ENCODE measurements at places on chromosomes 7 and 10. TPM values are rescaled to one million over a fixed set of nuclear protein-coding genes. Genes with fewer than 3 reads are reported as not detected.

GRCh38 chr10:102604439-102604841 is 39.8 kb upstream of the TRIM8 start:
- DNase-seq = peak; percentile 65

GRCh38 chr7:116436305-116436826 is 63.2 kb upstream of the CAV2 start:
- no peak for DNase-seq

The PCBD1 gene
- 103 TPM for total RNA-seq

DNA sequence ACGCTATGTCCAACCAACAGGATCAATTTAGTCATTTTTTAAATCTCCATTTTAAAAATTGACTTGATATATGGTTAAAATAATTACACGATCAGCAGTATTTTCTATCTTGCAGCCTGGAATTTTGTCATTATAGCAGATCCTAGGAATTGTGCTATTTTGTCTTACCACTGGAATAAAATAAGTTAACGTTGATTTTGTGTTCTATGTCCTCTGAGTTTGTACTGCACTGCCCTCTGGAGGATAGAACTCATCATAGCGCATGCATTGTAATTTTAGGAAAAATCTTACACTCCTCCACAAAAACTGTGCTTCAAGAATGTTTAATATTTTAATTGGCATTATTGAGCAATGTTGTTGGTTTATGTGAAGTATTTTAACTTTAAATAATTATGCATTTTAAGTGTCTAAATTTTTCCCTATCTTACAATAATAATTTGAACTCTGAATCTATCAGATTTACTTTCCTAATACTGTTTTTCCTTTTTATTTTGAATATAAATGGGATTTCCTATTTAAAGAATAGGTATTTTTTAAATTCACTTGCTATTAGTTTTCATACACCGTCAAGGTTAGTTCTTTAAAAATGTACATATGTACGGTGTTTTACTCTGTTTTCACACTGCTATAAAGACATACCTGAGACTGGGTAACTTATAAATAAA is 220.1 kb downstream of the PPP1R3A start:
- DNase-seq = no peak

DNA sequence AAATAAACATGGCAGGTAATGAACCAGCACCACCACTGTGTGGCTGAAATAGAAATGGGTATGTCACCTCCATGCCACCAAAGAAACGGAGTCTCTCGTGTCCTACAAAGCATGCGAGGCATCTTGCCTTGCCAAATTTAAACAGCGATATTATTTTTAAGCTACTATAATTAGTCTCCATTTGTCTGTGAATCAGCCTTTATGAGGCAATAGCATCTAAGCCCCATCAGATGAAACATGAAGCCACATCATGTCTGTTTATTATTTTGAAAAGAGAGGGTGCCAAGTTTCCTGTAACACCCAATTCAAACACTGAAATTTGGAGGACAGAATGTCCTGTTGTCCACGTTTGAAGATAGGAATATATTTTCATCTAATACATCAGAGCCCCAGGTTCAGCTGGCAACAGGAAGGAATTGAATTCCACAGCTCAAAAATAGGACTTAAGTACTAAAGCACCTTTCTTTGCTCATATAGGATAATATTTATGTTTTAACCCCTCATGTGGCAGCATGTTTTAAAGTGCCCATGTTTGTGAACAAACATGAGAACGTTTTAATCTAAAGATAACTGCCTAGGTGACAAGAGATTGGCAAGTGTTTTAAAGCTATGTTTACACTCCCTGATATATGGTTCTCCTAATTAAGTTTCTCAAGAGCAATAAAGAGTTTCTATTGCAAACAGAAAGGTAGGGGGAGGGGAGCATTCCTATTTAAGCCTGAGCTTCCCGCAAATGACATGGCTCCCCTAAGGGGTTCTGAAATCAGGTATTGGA is 86.8 kb downstream of the SORBS1 start:
- DNase-seq = no peak

- no peak for DNase-seq
Measured at GRCh38 chr7:136104269-136104603, 127.1 kb upstream of the MTPN start.

DNA sequence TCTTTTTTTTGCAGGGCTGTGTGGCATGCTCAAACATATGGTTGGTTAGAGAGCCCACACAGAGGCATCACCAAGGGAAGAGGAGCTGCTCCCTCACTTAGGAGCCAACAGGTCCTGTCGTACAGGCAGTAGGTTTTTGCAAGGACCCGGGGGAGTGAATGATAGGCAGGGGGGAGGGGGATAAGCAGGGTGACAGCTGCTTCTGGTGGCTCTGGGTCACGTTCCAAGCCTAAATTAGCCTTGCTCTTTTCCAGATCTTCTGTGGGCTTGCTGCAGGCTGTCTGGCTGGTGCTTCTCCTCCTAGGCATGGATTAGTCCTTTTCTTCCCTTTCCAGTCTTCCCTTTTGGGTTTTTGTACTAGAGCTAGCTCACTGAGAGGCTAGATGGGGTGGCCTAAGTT is 117.7 kb upstream of the PODXL start:
- DNase-seq = no peak

DNA sequence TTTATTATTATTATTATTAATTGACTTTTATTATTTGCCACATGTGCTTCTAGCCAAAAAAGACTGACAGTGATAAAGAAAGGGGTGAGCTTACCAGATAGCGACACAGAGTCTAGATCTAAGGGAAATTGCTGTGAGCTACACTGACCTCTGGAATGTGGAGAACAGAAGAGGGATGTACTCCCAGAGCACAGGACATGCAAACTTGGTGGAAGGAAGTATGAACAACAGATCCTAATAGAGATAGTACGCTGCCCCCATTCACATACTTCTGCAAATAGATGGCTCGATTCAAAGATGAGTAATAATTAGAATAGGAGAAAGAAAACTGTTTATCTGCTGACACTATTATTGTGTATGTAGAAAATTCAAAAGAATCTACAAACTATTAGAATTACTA is 109.3 kb upstream of the HPS1 start:
- DNase-seq = no peak

DNA sequence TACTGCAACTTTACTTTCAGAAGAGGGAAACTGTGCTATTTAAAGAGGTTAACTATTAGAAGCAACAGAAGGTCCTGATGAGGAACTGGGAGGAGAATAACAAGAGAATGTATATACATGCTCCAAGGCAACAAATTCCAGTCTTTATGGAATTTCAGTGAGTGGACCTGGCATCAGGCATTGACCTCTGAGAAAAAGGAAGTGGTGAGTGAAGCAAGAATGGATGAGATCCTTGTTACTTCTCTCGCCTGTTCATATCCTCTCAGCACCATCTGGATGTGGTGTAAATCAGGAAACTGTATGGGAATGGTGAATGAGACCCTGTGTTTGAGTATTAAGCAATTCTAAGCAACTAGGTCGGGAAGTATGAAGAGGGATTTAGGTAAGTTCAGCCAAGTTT is 30.3 kb upstream of the KBTBD2 start:
- no peak for DNase-seq

The AASS gene
- total RNA-seq = 27.8 TPM

DNA sequence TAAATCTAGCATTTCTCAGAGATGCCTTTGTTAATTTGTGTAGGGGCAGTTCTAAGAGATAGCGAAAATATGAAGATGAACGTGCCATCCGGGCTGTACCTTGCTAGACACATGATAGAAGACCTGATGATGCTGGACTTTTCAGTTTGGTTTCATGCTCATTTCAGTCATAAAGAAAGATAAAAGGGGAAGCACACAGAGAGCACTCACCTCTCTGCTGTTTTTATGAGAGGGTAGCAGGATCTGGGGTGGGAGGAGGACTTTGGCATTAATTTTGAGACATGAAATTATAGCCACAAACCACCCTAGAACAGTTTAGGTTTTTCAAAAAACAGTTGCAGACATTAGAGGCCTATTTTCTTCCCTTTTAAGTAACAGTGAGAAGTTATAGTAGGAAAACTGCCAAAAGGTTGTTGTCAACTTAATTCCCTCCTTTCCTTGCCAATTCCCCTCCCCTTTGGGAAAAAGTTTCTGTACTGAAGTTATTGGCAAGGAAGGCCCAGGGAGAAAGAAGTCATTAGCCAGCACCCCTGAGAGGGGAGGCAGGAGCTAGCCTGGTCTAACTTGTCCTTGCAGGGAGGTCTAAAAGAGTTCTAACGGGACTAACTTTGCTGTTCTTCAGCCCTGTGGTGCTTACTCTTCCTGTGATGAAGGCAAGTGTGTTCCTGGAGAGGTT is 2.6 kb downstream of the ST7 start:
- DNase-seq = no peak

The ADCYAP1R1 gene
- 12.8 TPM for total RNA-seq

DNA sequence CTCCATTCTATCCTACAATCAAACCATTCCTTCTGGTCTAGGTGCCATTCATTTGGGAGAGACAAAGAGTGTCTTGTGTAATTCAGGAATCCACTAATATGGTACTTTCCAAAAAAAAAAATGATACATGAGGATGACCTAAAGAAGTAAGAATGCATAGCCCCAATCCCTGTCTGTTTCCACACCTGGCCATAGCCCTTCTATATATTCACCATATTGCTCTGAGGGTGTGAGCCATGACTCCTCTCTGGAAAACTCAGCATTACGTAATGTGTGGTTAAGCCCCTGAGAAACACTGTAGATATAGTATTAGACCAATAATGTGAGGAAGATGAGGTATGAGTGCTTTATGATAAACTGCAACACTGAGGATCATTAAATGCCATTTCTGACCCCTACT is 592.7 kb downstream of the INHBA start:
- no peak for DNase-seq

The SLC26A3 gene
- 0.38 TPM for total RNA-seq

DNA sequence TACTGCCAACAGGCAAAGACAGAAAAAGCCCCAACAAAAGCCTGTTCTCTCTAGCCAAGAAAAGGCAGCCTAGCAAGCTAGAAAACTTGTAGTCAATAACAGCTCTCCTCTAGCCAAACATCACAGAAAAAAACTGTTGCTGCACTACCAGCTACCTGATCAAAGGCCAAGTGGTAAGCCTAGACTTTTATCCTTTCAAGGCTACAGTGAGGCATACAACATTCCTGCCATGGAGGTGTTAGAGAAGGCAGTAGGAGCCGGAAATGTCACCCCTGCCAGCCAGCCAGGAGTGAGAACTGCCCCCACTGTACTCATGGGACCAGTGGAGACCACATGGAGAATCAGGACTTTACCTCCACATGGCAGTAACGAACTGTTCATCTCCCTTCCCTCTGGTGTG is 31.2 kb downstream of the CCDC126 start:
- DNase-seq = no peak

GRCh38 chr10:70396140-70396539 is 7.8 kb upstream of the EIF4EBP2 start:
- DNase-seq = no peak

DNA sequence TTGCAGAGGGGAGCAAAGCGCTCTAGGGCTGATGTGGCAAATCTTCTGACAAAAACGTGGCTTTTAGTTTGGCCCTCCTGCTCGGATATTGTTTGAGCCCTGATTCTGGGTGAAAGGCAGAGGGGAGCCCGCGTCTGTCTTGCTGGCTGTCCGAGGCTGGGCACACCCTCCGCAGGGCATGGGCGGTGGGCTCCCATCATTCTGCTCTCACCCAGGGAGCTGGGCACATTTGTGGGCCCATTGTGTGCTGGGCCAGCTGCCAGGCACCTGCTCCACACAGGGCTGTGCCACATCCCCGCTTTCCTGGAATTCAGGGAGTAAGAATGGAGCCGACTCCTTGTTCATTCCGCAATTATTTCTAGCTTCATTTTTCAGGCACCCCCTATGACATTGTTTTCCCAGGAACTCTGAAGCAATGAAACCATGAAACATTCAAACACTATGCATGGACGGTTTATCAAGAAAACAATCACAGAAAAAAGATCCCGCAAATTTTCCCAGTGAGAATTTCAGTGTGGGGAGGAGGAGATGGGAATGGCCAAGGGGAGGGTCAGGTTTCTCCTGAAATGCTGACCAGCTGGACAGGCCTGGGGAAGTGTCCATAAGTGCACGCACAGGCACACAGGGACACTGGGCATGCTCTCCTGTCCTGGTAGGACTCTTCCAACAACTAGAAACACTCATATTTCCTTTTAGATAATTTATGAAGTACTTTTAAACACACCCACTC is 341.1 kb downstream of the CXCL12 start:
- no peak for DNase-seq

DNA sequence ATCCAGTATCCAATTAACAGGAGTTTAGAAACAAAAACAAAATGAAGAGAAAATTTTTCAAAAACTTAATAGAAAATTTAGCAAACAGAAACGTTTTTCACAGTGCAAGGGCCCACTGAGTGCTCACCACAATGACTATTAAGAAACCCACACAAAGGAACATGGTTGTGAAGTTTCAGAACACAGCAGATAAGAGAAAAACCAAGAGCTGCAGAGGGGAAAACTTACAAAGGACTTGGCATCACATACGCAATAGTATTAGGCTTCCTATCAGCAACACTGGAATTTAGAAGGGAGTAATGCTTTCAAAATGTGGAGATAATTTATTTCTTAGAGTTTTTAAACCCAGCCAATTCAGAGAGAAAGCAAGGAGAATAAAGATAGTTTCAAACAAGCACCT is 1.7 kb upstream of the C7orf25 start:
- DNase-seq = no peak

DNA sequence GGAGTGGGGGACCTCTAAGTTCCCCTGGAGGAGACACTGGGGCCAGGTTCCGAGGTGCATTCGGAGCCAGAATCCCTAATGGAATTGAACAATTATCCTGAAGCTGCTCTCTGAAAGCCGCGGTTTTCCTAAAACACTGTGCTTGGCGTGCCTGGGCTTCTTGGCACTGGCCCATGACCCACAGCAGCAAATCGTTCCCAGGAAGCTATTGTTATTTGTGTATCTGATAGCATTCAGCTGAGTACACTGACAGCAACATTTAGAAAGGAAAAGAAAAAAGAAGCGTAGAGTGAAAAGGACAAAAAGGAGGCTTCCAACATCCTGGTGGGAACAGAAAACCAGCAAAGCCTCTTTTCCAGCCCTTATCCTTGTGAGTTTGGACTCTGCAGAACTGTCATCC is 339.8 kb downstream of the FRMD4A start:
- no peak for DNase-seq

The DPYSL4 gene
- total RNA-seq = 1.2 TPM

- DNase-seq = no peak
Measured at GRCh38 chr10:7944215-7944480, 110.3 kb upstream of the GATA3 start.

GRCh38 chr10:47241946-47242867 is 57.8 kb upstream of the GDF10 start:
- DNase-seq = no peak

GRCh38 chr7:130153211-130153908 is 51.8 kb downstream of the TMEM209 start:
- DNase-seq = peak; percentile 36

GRCh38 chr7:74233655-74234285 is 20.4 kb downstream of the RFC2 start:
- DNase-seq = no peak

GRCh38 chr7:33946094-33946699 is 40.9 kb downstream of the BMPER start:
- DNase-seq = no peak
